ENCODE measurements at places on chromosomes 1 and 21.

- no peak for DNase-seq
Observed at GRCh38 chr1:160346463-160346862, 3.3 kb downstream of the NCSTN start.

DNA sequence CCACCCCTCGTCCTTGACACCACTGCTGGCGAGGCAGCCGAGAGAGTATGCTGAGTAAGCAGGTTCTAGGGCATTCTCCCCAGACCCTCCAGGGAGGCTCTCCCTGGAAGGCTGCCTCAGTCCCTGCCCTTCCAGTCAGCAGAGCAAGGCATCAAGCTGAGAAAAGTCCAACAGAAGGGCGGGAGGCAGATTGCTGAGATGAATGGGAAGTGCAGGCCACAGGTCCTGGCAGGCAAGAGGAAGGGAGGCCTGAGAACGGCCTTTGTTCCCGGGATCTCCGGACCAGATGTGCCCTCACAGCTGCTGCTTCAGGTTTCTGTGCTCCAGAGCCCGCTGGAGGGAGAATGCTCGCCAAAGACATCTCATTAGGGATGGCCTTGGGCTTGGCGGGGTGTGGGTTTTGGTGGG is 270.0 kb upstream of the VAMP3 start:
- no peak for DNase-seq

GRCh38 chr1:211928993-211929637 is 98.6 kb upstream of the LPGAT1 start:
- no peak for DNase-seq

GRCh38 chr1:204507317-204508105 is 8.7 kb upstream of the MDM4 start:
- DNase-seq: no peak

DNA sequence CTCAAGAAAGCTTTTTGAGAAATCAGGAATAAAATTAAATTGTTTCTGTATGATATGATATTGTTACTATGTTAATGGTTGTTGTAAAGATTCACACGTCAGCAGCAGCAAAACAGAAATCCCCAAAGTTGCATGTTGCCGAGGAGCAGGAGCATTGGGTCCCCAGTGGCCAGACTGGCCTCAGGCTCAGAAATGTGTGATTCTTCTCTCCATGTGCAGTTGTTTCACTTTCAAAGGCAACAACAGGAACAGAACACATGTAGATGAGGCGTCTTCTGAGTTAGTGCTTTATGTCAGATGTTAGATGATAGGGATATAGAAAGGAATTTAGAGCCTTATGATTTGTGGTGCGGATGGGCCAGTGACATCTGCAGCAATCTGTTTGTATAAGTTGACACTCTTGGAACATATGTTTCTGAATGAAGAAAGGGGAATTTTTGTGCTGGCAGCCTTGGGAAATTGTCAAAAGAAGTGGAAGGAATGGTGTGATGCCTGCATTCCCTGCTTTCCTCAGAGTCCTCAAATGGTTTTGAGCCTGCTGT is 2.1 kb upstream of the TTLL7 start:
- DNase-seq: no peak

All from stimulated activated CD8-positive, alpha-beta memory T cell treated with anti-CD3 and anti-CD28 coated beads, Interleukin-15, amount 100 ng/mL, for 4 hours (primary cell).